T-helper 1 cell (primary cell): ENCODE measurements at places on chromosomes 16 and 17.
A peak's percentile ranks its signal among the peaks of the same experiment; 100 is the strongest.

GRCh38 chr17:66715745-66716156 is 119.2 kb upstream of the CACNG5 start:
- DNase-seq = no peak

DNA sequence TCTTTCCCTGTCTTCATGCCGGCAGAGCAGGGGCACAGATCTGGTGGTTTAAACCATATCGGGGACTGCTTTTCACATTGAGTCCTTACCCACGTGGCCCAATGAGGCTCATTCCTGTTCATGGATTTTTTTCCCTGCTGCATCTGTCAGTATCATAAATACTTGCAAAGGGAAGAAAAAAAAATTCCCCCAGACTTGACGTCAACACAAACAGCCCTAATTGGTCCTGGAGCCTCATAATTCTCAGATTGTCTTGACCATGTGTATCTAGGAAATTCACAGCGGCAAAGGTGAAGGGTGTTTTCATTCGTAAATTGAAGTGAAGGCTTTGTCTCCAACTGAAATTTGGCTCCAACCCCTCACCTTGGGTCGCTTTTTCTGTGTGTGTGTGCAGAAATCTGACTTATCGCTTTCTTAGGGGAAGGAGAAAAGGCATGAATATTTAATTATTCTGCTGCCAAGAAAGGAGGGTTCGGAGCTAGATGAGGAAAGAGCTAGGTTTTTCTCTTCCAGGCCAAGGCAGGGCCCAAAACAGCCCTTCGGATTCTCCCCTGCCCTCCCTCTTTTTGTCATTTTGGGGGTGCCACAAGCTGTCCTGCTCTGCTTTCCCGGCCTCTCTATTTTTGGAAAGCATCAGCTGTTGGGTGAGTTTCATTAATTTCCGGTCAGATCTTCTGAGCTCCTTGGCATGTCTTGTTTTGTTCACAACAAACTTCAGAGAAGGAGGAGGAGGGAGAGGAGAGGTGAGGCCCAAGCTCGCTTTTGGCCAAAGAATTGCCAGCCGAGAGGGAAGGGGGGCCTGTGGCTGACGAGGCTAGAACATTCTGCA is 17.8 kb upstream of the CIBAR2 start:
- no peak for DNase-seq

DNA sequence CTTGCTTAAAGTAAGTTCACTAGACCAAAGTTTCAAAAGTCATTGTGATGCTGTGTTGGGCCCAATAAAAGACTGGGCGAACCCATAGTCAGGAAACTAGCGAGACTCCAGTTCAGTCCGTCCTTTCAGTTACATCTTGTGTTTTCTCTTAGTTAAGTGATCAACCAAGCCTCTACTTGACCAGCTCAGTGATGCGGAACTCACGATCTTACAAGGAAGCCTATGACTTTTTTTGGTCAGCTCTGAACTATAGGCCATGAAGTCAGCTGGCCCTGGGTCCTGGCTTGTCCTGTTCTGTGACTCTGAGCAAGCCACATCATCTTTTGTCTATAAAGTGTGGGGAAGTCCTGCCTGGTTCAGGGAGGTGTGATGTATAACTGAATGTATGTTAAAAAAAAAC is 21.7 kb upstream of the WSCD1 start:
- no peak for DNase-seq

- DNase-seq = no peak
Observed at GRCh38 chr17:80584176-80584905, 39.7 kb downstream of the RPTOR start.

- DNase-seq = no peak
Observed at GRCh38 chr17:67546578-67547527, 169.8 kb downstream of the PITPNC1 start.

- no peak for DNase-seq
Observed at GRCh38 chr17:35406568-35406967, 25.7 kb downstream of the SLFN12 start.

- no peak for DNase-seq
Observed at GRCh38 chr16:68028996-68029395, 5.9 kb downstream of the DUS2 start.

DNA sequence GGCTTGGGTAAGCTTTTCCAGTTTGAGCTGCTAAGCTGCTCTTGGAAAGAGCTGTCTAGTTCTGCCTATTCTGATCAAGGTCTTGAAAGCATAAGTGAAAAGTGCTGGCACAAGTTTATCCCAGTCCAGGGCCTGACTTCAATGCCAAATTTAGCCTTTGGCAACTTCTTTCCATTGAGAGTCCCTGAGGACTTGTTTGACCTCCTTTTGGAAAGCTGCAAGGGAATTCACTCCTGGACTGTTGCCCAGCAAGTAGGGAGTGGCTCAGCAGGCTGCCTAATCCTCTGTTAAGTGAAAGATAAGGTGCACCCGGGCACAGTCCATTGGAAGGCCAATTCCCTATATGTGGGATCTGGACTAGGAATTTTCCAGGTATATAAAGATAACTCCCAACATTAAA is 16.0 kb upstream of the TANC2 start:
- no peak for DNase-seq

- no peak for DNase-seq
Observed at GRCh38 chr17:915538-916201, 63.9 kb downstream of the NXN start.

DNA sequence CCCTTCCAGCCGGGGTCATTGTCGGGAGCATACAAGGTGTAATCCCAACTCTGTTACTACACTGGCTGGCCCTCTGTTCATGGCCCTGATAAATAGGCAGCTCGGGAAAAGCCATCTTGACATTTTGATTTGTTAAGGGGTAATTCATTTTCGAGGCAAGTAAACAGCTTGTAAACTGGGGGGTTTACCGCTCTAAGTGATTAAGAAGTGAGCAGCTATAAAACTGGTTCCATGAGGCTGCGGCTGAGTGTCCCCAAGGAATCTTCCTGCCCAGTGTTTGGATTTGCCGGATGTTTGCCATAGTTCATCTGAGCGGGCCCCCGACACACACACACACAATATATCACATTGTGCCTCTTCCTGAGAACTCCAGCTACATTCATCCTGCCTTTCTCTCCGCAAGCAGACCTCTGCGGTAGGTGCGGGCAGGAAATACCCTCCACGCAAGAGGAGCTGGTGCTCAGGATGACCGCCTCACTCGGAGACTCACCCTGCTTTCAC is 92.2 kb downstream of the SOCS1 start:
- no peak for DNase-seq

GRCh38 chr16:87250431-87250960 is 66.7 kb downstream of the C16orf95 start:
- DNase-seq = no peak

GRCh38 chr16:79653373-79653891 is 52.9 kb upstream of the MAF start:
- DNase-seq = no peak

- peak; percentile 59 for DNase-seq
Observed at GRCh38 chr17:76265624-76266243, 586 bp downstream of the UBALD2 start.

GRCh38 chr17:55717898-55718735 is 4.5 kb downstream of the TMEM100 start:
- peak; percentile 45 for DNase-seq

DNA sequence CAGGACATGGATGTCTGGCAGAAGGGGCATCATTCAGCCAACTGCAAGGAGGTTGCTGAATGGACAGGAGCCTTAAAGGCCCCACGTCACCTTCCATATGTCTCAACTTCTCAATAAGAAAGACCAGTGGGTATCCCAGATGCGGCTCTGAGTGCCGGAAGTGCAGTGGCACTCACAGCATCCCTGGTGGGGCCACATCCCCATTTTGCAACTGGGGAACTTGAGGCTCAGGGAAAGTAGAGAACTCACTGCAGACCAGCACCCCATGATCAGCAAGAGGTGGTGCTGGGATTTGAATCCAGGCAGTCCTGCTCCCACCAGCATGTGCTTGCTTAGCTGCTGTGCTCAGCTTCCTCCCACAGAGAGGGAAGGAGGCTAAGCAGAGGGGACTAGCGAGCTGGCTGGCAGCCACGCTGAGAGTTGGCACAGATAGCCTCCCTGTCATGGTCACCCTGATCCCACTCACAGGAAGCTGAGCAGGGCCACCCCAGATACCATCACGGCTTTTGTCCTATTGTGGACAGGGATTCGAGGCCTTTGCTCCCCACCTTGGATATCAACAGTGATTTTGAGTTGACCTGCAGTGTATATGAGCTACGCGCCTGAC is 294.2 kb upstream of the FOXF1 start:
- no peak for DNase-seq

GRCh38 chr16:85903559-85903958 is 4.6 kb downstream of the IRF8 start:
- DNase-seq = no peak

DNA sequence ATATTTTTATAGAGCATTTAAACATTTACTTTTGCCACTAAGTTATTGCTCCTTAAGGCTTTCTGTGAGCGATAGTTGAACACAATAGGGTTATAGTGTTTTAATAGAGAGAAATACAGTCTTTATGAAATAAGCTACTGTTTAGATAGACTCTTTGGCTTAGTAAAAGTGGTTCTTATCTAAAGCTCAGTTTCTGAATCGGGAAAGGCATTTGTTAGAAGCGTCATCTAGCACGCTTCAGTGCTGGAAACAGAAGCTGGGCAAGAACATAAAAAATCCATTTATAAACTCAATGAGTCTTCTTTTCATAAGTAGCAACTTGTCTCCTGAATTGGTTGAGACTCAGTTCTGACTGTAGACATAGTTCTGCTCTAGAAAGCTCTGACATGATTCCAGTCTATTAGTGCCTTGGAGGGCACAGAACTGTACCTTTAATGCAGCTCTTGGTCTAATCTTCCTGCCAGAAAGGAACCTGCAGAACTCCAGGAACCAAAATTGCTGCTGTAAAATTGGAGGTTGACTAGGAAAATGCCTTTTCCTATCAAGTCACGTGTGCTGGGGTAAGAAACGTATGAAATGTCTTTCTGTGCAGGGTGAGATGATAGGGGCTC is 55.4 kb upstream of the DNAJA2 start:
- no peak for DNase-seq

DNA sequence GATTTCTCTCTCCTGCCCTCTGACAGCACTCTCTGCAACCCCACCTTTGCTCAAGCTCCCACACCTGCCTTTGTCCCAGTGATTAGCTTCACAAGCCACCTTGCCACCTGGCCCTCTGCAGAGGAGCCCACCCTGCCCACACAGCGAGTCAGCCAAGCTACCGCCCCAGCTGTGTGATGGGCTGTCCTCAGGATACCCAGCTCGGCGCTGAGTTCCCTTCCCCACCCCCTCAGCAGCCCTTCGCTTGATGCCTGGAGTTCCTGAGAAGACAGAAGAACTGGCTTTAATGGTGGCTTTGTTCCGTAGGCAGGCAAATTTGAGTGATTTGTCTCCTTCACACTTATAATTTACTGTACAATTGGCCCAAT is 266.4 kb downstream of the CBLN1 start:
- DNase-seq = no peak

DNA sequence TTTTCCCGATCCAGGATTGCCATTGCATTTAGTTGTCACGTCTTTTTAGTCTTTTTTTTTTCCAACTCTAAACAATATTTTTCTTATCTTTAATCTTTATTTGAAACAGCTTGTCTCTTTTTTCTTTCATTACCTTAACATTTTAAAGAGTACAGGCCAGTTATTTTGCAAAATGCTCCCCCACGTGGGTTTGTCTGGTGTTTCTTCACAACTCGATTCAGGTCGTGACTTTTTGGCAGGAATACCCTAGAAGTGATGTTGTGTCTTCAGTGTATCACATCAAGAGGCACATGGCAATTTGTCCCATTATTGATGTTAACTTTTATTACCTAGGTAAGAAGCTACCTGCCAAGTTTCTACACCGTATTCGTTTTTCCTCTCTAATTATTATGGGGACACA is 17.9 kb downstream of the CMC2 start:
- DNase-seq = no peak

DNA sequence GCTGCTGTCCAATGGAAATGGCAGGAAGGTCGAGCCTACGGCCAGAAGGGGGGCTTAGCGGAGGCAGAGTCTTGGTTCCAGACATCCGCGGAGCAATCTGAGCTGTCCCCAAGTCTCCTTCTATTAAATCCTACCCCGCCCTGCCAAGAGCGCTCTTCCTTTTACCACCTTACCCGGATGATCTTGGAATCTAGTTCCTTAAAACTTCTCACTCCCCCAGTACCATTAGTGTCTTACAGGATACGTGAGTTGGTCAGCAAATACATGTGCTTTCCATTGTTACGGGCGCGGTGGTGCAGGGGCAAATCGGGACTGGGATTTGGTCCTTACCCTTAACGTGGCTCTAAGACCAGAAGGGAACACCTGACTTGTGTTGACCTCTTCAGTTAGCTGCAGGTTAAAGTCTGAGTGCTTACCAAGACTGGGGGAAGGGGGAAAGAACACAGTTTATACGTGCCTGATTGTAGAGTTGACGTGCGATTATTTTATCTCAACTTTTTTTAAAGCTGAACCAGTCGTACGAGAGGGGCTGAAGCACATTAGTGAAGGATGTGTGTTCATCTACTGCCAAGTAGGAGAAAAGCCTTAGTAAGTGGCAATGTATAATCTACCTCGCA is 495 bp downstream of the TXNDC17 start:
- no peak for DNase-seq

- DNase-seq = no peak
Observed at GRCh38 chr17:28379814-28380801, 8.6 kb downstream of the SARM1 start.

DNA sequence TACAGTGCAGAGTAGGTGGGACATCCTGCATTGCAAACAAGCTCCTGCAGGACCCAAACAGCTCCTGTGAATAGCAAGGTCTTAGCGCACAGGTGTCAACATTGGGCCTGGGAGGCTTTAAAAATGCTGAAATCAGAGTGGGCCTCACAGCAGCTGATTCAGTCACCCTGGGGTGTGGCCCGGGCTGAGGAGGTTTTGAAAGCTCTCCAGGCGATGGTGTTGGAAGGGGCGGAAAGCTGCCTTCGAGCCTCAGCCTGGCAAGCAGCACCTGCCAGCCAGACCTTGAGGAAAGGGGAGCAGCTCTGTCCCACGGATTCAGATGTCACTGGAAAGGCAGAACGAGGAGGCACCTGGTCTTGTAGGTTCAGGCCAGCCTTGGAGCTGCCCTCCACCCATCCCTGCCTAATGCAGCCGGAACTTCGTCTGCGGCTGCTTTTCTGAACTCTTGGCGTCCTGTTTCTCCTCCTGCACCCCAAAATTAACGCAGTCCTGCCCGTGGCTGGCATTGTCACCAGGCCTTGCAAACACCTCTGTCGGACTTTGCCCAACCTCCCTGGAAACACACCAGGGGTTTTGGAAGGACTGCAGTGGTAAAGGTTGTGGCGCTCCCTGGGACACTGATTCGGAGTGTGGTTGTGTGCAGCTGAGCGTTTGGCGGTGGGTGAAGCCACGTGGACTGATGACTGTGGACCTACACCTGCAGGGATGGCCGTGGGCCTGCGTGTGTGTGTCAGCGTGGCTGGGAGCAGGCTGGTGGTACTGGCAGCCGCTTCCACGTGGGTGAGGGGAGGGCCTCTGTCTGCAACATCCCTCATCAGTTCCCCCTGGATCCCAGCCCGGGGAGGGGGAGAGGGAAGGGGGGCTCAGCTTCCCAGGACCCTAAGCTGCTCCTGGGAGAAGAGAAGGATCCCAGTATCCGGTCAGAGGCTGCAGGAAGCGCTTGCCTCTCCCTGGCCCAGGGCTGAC is 3.4 kb downstream of the NECAB2 start:
- DNase-seq = no peak

GRCh38 chr16:85401917-85402766 is 211.0 kb upstream of the GSE1 start:
- DNase-seq = no peak
